Tibial artery (tissue), 4 donors: ENCODE measurements at places on chromosomes 7 and 10.
A peak's percentile ranks its signal among the peaks of the same experiment; 100 is the strongest.

DNA sequence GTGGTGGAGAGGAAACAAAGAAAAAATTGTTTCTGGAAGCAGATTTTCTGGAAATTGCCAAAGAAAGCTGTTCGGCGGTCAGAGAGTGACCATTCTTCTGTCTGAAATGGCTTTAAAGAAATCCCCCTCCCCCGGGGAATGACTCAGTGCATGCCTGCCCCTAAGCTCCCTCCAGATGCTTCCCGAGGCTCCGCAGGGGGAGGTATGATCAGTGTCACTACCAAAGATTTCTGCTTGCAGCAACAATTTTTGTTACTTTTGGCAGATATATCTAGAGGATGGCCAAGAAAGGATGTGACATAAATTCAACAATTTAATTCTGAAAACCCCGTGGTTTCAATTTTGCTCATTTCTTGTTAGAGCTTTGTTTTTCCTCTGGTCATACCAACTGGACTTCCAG, 163.9 kb downstream of the JCAD start:
- H3K27ac ChIP-seq = peak overlapping the region; percentile 75
- DNase-seq = peak; percentile 92

DNA sequence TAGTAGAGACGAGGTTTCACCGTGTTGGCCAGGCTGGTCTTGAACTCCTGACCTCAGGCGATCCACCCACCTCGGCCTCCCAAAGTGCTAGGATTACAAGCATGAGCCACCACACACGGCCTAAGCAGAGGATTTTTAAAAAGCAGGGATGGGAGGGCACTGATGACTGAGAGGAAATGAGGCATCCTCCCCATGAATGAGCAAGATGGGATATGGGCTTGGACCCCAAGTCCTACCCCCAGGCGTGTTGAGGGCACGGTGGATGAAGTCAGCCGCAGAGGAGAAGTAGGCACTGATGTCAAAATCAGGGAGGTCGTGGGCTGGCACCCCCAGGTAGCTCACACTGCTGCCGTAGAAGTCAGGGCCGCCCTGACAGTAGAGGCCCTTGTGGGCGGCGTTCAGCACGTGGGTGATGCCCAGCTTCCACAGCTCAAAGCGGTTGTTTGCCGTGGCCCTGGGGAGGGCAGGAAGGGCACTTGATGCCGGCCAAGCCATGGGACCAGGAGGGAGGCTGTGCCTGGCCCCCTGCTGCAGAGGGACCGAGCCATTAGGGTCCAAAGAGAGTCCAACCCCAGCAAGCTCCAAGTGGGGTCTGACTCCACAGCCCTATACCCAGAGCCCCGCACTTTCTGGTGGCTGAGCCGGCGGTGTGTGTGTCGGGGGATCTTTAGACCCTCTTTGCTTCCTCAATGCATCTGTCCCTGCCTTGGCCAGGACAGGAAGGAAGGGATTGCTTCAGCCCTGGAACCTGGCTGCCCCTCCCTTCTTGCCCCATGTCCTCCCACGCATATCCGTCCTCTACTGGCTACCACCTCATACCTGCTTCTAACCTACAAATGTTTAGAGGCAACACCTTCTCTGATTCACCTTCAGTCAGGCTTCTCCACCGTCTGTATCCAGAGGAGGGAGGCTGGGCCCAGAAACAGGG, 3.4 kb upstream of the SAMD8 start:
- no peak overlapping the region for H3K4me3 ChIP-seq
- H3K27ac ChIP-seq = no peak overlapping the region
- H3K36me3 ChIP-seq = no peaks in the 10 kb centered on the region
- H3K27me3 ChIP-seq = no peaks in the 10 kb centered on the region
- DNase-seq = peak; percentile 57

DNA sequence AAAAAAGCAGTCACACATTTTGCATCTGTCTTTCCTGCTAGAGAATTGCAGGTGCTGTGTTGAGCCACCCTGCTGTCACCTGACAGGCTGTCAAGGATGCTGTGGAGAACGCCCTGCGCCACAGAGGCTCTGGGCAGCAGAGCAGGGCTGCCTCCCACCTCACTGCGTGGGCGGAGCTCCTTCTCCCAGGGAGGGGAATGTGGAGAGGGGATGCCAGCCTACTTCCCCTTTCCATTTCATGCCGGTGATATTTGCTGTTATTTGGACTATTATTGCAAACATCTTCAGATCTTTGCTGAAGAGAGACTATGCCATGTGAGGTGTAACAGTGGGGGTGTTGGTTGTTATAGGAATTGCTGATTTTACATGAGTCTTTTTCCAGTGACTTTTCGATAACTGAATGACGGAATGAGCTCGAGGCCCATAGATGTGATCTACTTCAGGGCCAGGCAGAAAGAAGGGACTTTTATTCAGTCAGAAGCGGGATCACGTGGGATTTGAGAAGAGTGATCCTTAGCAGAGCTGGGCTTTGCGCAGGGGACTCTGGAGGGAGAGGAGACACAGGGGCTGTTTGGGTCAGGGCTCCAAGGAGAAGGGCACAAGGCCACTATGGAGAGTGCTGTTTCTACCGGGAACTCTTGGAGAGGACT, 13.6 kb upstream of the PRKAG2 start:
- no peaks in the 10 kb centered on the region for H3K27me3 ChIP-seq
- H3K36me3 ChIP-seq = no peaks in the 10 kb centered on the region
- no peak overlapping the region for H3K4me3 ChIP-seq
- H3K27ac ChIP-seq = no peak overlapping the region

- DNase-seq = no peak
- no peak overlapping the region for H3K27ac ChIP-seq
- no peaks in the 10 kb centered on the region for H3K4me1 ChIP-seq
- H3K4me3 ChIP-seq = no peak overlapping the region
These were observed 106.5 kb upstream of the PRR15 start for GRCh38 chr7:29457141-29457561.

DNA sequence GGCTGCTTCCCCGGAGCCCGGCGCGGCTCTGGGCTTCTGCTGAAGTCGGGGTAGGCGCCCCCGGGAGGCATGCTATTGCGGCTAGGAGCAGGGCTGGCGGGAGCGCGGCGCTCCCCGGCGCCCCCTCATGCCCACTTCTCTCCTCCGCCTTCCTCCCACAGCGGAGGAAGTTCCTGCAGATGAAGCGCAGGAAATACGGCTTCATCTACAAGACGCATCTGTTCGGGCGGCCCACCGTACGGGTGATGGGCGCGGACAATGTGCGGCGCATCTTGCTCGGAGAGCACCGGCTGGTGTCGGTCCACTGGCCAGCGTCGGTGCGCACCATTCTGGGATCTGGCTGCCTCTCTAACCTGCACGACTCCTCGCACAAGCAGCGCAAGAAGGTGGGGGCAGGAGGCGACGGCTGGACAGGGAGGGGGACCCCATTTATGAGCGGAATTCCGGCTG, 479 bp downstream of the CYP26A1 start:
- H3K4me1 ChIP-seq = peaks cover 38% of the 10 kb centered on the region
- no peak overlapping the region for H3K27ac ChIP-seq
- DNase-seq = no peak

- no peaks in the 10 kb centered on the region for H3K27me3 ChIP-seq
- no peak for DNase-seq
- H3K36me3 ChIP-seq = no peaks in the 10 kb centered on the region
- no peak overlapping the region for H3K4me3 ChIP-seq
- H3K4me1 ChIP-seq = no peaks in the 10 kb centered on the region
These were observed 224.1 kb upstream of the FAM3C start for GRCh38 chr7:121620206-121620605.

DNA sequence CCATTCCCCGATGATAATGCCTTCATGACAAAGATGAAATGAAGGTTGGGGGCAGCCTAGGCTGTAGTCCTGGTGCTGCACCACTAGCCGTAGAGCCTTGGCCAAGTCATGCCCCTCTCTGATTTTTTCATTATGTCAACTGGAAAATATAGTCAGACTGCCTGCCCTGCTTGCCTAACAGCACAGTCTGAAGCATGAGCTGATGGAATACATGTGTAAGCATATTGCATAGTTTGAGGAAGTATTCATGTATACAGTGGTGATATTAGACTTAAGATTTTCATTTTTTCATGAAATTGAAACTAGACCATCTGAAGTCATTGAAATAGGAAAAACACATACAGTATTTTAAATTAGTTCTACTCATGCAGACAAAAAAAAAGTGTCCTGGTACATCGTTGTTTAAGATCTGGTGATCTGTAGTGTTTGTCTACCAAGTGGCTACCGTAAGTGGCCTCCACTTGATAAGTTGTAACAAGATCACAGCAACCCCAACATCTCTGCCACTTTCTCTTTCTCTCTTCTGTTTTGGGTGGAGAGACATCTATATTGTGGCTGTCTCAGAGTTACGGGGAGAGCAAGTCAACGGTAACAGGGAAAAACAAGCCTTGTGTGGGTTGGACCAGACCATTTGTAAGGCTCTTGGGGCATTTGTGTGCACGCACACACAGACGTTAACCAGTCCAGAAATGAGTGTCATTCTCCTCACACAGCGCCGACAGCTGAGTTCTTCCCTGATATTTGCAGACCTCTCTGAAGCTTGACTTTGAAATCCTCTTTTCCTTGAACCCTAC, 716.6 kb upstream of the GALNT17 start:
- H3K27me3 ChIP-seq = no peaks in the 10 kb centered on the region
- no peaks in the 10 kb centered on the region for H3K36me3 ChIP-seq
- no peak overlapping the region for H3K27ac ChIP-seq
- H3K4me3 ChIP-seq = no peak overlapping the region

DNA sequence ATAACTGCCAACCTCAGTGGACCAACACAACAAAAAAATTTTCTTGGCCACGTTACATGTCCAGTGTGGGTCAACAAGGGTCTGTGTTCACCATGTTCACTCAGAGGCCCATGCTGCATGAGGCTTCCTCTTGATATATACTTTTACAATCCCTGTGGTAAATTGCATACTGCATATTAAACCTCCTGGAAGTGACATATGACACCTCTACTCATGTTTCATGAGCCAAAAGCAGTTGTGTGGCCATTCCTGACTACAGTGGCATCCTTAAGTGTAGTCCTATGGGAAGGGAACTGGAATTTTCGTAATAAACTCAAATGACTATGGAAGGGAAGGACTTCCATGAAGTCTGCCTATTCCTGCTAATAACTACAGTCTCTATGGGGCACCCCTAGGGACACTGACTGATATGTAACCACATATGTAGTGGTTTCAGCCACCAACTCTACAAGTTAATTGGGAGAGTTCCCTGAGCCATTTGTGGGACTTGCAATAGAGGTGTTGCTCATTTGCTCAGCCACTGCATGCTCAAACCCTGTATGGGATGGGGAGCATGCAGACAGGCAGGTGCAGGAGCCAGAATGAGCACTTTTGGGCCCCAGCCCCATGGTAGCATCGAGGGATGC, 9.7 kb downstream of the DYNC1I1 start:
- H3K27me3 ChIP-seq = no peaks in the 10 kb centered on the region
- H3K36me3 ChIP-seq = no peaks in the 10 kb centered on the region
- H3K4me3 ChIP-seq = no peak overlapping the region

GRCh38 chr10:49282879-49283341, 16.1 kb upstream of the C10orf71 start:
- H3K36me3 ChIP-seq = no peaks in the 10 kb centered on the region
- no peaks in the 10 kb centered on the region for H3K27me3 ChIP-seq
- no peak overlapping the region for H3K27ac ChIP-seq
- no peaks in the 10 kb centered on the region for H3K4me1 ChIP-seq
- DNase-seq = no peak
- H3K4me3 ChIP-seq = no peak overlapping the region

DNA sequence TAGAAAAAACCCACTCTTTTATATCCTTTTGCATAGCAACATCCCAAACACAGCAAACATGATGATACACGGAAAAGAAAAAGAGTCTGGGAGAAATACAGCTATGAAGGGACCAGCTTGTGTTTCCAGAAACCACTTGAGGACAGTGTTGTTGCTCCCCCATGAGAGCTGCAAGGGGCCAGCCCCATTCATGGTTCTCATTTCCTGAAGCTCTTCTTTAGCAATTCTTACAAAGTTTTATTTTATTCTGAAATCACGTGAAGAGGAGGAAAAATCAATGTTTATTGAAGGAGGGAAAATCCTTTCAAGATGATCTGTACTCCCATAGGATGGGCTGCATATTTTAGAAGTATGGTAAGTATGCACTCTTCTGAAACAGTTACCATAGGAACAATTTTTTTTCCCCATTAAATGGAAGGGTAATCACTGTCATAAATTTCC, 17.5 kb upstream of the PRTFDC1 start:
- no peaks in the 10 kb centered on the region for H3K4me1 ChIP-seq
- no peak overlapping the region for H3K4me3 ChIP-seq
- no peak overlapping the region for H3K27ac ChIP-seq
- H3K36me3 ChIP-seq = no peaks in the 10 kb centered on the region
- no peaks in the 10 kb centered on the region for H3K27me3 ChIP-seq
- DNase-seq = no peak

GRCh38 chr10:75600833-75601232, 169.4 kb downstream of the LRMDA start:
- H3K36me3 ChIP-seq = no peaks in the 10 kb centered on the region
- no peaks in the 10 kb centered on the region for H3K27me3 ChIP-seq
- H3K4me3 ChIP-seq = no peak overlapping the region

- H3K27me3 ChIP-seq = no peaks in the 10 kb centered on the region
- DNase-seq = peak; percentile 67
- H3K4me1 ChIP-seq = peaks cover 52% of the 10 kb centered on the region
- H3K4me3 ChIP-seq = peak overlapping the region; percentile 55
These were observed 1.5 kb upstream of the SFMBT2 start for GRCh38 chr10:7412237-7412927.

GRCh38 chr7:29386196-29386765, 177.4 kb upstream of the PRR15 start:
- no peak overlapping the region for H3K4me3 ChIP-seq
- no peaks in the 10 kb centered on the region for H3K27me3 ChIP-seq

DNA sequence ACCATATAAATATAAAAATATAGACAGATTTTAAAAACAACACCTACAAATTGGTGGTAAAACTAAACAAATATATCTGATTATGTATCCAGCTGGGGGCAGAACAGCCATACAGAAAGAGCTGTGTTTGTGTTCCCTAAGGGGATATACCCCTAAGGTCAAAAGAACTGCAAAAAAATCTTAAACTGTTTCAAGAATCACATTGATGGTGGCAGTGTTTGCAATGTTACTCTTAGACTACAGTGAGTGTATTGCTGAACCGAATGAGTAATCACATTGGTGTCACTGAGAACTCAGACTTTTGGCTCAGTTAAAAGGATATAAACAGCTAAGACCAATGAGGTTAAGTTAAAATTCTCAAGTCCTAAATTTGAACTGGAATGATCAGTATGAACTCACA, 27.1 kb upstream of the PTPRN2 start:
- no peaks in the 10 kb centered on the region for H3K27me3 ChIP-seq
- no peaks in the 10 kb centered on the region for H3K4me1 ChIP-seq
- H3K36me3 ChIP-seq = no peaks in the 10 kb centered on the region
- no peak for DNase-seq

DNA sequence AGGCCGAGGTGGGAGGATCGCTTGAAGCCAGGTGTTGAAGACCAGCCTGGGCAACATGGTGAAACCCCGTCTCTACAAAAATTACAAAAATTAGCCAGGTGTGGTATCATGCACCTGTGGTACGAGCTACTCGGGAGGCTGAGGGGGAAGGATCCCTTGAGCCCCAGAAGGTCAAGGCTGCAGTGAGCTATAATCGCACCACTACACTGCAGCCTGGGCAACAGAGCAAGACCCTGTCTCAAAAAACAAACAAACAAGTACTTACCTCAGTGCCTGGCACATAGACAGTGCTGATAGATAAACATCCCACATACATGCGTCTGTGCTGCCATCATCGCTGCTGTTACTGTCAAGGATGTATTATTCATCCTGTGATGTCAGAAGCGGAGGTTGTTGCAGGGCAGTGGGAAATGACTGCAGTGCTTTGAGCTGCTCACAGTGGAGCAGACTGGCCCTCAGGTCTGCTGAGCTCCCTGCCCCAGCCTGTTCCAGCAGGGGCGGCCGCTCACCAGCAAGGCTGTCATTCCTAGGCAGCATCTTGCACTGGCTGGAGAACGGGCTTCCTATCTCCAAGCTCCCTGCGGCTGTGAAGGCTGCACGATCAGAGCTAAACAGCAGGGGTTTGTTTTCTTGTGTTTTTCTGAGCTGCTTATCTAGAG, 18.6 kb downstream of the FOXK1 start:
- H3K4me1 ChIP-seq = peaks cover 36% of the 10 kb centered on the region
- H3K4me3 ChIP-seq = no peak overlapping the region
- DNase-seq = no peak
- no peaks in the 10 kb centered on the region for H3K27me3 ChIP-seq
